ENCODE measurements at places on chromosomes 4 and X. TPM values are rescaled to one million over a fixed set of nuclear protein-coding genes. Genes with fewer than 3 reads are reported as not detected.

DNA sequence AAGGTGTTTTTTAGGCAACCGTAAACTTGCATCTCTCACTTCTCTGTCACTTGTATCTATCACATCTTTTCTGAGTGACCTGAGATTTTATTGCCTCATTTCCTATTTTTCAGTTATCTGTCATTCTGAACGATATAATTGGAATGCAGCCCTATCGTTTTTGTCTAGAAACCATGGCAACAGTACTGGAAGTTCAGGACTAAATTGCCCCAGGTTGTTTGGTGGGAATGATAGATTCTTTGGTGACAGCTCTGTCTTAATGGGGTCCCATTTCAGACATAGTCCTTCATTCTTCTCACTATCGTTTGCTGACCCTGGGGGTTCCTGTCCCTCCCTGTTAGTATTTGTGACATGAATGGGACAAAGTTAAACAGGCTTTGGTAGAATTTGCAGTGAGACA is 267.7 kb upstream of the GALNT7 start:
- H3K36me3 ChIP-seq, result no peaks in the 10 kb centered on the region
- no peaks in the 10 kb centered on the region for H3K27me3 ChIP-seq
- DNase-seq, result no peak
- H3K4me3 ChIP-seq, result no peak overlapping the region
- no peak overlapping the region for H3K27ac ChIP-seq

The BEND4 gene
- not detected for total RNA-seq

GRCh38 chrX:1212532-1212931 is at the start of gene CRLF2:
Gene CRLF2, minus strand, starts transcription at chrX:1212649. Its CDS starts 15 bp downstream, at chrX:1212634.
- no peaks in the 10 kb centered on the region for H3K36me3 ChIP-seq
- H3K27ac ChIP-seq, result no peak within 1 kb of the TSS
- no peak for DNase-seq
- no peak within 1 kb of the TSS for H3K4me3 ChIP-seq

The HGFAC gene
- total RNA-seq, result 2.3 TPM

The RNF128 gene
- not detected for total RNA-seq

Data from esophagus muscularis mucosa (tissue), 4 donors.